Activated T-cell treated with anti-CD3 and anti-CD28 coated beads, Interleukin-2, amount 50 U/mL, for 1 hour (primary cell): ENCODE measurements at places on chromosomes 3 and 15.
A peak's percentile ranks its signal among the peaks of the same experiment; 100 is the strongest.

GRCh38 chr3:21310891-21311290 lies 440.1 kb downstream of the ZNF385D start:
- DNase-seq = no peak

GRCh38 chr15:75143738-75144334 lies 57.8 kb upstream of the C15orf39 start:
- DNase-seq = no peak

DNA sequence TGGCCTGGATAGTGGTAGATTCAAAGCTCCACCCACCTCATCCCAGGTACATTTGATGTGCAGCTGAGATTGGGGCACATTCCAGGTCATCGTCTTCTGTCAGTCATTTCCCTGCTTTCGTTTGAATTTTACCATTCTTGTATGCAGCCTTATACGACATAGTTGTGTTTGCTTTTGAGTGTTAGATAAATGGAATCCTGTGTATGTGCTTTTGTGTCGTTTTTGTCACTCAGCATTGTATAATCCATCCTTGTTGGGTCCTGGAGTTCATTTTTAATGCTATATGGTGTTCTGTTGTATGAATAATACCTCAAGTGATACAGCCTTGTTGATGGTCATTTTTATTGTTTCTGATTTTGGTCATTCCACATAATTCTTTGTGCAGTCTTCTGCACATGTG lies 7.3 kb downstream of the RCCD1 start:
- DNase-seq = no peak

- no peak for DNase-seq
These were observed 50.9 kb downstream of the PRICKLE2 start for GRCh38 chr3:64174328-64174727.

- DNase-seq = no peak
These were observed 36.9 kb upstream of the ARPP21 start for GRCh38 chr3:35602395-35602936.

DNA sequence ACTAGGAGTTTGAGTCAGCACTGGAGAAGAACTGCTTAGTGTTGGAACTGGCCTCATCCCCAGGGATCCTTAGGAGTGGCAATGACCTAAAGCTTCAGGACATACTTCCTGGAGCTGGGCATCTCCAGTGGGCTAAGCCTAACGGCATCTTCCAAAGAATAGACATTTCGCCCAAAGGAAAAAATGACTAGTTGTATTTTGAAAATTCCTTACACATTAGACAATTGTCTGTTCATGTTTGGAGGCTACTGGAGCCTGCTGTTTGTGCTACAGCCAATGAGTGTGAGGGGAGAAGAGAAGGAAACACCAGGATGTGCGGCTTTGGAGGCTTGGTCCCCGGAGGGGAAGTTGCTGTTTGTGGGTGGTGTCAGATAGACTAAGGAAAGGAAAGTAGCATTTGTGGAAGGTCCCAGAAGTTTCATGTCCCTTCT lies 77.6 kb downstream of the POLR2M start:
- no peak for DNase-seq

DNA sequence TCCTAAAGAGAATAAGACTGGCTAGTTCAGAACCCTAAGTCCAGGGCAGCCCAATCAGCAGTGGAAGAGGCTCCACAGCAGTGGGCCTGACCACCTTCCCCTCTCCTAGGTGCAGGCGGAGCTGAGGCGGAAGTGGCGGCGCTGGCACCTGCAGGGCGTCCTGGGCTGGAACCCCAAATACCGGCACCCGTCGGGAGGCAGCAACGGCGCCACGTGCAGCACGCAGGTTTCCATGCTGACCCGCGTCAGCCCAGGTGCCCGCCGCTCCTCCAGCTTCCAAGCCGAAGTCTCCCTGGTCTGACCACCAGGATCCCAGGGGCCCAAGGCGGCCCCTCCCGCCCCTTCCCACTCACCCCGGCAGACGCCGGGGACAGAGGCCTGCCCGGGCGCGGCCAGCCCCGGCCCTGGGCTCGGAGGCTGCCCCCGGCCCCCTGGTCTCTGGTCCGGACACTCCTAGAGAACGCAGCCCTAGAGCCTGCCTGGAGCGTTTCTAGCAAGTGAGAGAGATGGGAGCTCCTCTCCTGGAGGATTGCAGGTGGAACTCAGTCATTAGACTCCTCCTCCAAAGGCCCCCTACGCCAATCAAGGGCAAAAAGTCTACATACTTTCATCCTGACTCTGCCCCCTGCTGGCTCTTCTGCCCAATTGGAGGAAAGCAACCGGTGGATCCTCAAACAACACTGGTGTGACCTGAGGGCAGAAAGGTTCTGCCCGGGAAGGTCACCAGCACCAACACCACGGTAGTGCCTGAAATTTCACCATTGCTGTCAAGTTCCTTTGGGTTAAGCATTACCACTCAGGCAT lies 33.7 kb downstream of the VIPR1 start:
- peak; percentile 36 for DNase-seq

- DNase-seq = no peak
These were observed 329.7 kb downstream of the TIGIT start for GRCh38 chr3:114623420-114624046.

DNA sequence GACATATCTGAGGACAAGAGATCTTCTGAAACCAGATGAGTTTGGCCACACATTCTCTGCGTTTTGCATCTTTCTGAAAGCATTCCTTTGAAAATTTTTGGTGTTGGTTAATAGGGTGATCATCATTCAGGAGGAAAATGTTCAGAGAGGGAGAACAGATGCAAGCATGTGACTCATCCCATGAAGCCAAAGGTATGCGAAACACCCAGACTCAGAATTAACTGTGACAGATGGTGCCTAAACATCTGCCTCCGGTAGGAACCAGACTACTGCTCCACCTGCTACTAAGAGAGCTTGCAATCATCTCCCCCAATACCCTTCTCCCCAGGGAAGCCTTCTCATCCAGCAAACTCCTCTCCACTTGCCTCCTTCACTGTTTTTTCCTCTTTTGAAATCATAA lies 46.2 kb downstream of the TRIM69 start:
- DNase-seq = no peak

- DNase-seq = no peak
These were observed 13.3 kb downstream of the ZNF592 start for GRCh38 chr15:84761607-84762131.

DNA sequence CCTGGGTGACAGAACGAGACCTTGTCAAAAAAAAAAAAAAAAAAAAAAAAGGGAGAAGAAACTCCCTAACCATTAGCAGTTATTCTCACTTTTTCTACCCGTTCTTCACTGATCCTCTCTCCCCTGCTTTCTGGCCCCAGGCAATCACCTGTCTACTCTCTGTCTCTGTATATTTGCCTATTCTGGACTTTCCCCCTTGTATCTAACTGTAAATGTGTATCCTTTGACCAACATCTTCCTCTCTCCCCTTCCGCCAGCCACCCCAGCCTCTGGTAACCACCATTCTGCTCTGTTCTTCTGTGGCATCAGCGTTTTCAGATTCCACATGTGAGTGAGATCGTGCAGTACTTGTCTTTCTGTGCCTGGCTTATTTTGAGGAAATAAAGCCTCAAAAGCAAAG lies 6.9 kb downstream of the CYFIP1 start:
- no peak for DNase-seq

GRCh38 chr15:100692671-100693070 lies 90.3 kb downstream of the ASB7 start:
- no peak for DNase-seq

GRCh38 chr3:121075191-121075590 lies 167.2 kb downstream of the STXBP5L start:
- no peak for DNase-seq

GRCh38 chr15:58038426-58039078 lies 27.0 kb downstream of the ALDH1A2 start:
- no peak for DNase-seq

DNA sequence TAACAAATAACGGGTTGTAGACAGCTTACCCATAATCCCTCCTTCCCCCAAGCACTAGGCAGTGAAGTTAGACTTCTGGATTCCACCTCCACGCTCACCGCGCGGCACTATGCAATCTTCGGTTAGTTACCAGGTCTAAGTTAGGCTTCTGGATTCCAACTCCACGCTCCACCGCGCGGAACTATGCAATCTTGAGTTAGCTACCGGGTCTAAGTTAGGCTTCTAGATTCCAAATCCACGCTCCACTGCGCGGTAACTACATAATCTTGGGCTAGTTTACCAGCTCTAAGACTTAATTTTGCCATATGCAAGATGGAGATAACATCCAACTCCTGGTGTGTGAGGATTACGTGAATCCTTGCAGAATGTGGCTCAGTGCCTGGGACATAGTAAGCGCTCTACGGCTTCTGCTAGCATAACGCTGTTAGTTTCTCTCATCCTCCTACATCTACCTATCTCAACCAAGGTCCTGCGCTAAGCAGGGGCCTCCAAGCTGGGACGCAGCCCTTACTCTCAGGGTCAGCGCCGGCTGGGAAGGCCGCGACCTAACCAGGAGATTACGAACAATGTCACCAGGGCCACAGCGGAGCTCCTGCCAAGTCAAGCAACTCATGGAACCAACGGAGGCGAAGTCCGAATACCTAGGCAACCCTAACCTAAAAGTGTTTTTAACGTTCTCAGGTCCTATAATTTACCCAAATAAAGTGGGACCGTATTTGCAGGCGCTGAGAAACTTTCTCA lies 497 bp upstream of the RPLP1 start:
- DNase-seq = peak; percentile 44
